ENCODE measurements at places on chromosomes 13 and 19.

DNA sequence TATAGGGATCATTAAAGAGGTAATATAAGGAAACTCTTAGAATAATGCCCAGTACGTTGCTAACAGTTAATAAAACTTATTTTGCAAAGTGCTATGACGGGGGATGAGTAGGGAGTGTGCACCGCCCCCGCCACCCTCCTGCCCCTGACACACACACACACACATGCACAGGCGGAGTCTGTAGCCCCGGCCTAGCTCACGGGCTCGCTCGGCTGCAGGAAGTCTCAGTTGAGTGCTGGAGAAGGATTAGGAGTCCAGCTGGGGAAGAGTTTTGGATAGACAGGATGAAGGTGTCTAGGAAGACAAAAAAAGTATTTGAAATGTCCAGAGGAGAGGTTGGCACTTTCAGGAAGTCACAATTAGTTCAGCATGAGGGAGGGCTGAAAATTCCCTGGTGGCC lies 21.5 kb downstream of the GSX1 start:
- no peak for DNase-seq

GRCh38 chr19:51783372-51783771 lies 11.6 kb upstream of the FPR3 start:
- no peak for DNase-seq

- DNase-seq = no peak
These were observed 109.5 kb upstream of the SPATA13 start for GRCh38 chr13:24050796-24051715.

DNA sequence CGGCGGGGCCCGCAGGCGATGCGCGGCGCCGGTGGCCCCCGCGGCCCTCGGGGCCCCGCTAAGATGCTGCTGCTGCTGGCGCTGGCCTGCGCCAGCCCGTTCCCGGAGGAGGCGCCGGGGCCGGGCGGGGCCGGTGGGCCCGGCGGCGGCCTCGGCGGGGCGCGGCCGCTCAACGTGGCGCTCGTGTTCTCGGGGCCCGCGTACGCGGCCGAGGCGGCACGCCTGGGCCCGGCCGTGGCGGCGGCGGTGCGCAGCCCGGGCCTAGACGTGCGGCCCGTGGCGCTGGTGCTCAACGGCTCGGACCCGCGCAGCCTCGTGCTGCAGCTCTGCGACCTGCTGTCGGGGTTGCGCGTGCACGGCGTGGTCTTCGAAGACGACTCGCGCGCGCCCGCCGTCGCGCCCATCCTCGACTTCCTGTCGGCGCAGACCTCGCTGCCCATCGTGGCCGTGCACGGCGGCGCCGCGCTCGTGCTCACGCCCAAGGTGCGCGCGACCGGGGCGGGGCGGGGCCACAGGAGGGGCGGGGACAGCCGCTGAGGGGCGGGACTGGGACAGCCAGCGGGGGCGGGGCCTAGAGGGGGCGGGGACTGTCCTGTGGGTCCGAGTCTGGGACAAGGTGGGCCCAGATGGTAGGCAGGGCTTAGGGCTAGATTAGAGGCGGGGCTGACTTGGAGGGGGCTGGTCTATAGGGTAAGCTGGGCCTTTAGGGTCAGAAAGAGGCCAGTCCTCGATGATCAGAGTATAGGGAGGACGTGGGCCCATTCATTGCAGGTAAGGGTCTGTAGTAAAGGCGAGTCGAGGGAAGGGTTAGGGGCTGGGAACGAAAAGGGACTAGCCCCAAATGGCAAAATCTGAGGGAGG lies 5.1 kb downstream of the GRIN2D start:
- no peak for DNase-seq
